ENCODE measurements at places on chromosomes 16 and 17. TPM values are rescaled to one million over a fixed set of nuclear protein-coding genes. Genes with fewer than 3 reads are reported as not detected.

DNA sequence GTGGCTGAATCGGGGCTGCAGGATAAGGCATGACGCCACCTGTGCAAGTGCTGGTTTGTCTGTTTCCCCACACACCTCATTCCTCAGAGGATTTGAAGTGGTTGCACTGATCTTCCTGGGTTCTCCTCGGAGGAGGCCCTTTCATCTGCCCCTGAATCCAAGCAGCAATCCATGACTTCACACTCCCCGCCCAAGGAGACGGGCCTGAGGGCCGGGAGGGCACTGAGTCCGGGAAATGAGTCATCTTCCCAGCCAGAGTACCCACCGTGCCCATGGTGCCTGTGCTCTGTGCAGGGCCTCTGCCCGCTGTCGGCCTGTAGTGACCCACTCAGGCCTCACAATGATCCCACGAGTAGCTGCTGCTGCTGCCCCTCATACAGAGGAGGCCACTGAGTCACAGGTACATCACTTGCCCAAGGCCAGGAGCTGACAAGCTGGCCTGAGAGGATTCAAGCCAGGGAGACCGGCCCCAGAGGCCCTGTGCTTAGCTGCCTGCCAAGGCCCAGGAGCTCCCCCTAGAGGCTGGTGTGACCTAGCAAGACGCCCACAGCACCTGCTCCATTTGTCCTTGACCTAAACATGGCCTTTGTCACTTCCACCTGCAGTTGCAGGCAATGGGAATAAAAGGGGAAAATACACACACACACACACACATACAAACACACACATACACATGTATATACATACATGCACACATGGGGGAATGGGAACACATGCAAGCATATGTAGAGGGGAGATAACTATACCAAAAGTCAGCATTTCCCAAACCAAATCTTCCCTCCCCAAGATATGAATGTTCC is 240.0 kb downstream of the C16orf95 start:
- no peaks in the 10 kb centered on the region for H3K36me3 ChIP-seq
- no peaks in the 10 kb centered on the region for H3K4me1 ChIP-seq
- H3K27me3 ChIP-seq = no peaks in the 10 kb centered on the region
- no peak overlapping the region for H3K4me3 ChIP-seq
- H3K27ac ChIP-seq = no peak overlapping the region

DNA sequence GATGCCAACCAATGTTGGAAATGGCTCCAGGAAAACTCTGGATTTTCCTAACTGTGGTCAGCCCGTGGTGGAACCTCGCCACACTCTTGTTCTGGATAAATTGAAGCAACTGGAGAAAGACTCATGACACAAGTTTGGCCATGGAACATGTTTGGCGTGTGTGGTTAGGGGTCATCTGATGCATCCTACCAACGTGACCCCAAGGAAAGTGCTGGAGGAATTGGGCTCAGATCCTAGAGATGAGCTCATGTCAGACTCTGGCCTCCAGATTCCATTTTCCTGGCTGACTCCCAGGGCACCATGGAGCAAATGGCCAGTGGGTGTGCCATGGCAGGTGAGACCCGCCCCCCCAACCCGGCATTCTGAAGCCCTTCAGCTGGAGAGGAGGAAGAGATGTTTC is 58.5 kb downstream of the CACNG5 start:
- no peak overlapping the region for H3K4me3 ChIP-seq
- no peaks in the 10 kb centered on the region for H3K36me3 ChIP-seq
- no peaks in the 10 kb centered on the region for H3K4me1 ChIP-seq
- no peak for DNase-seq
- H3K27ac ChIP-seq = no peak overlapping the region

DNA sequence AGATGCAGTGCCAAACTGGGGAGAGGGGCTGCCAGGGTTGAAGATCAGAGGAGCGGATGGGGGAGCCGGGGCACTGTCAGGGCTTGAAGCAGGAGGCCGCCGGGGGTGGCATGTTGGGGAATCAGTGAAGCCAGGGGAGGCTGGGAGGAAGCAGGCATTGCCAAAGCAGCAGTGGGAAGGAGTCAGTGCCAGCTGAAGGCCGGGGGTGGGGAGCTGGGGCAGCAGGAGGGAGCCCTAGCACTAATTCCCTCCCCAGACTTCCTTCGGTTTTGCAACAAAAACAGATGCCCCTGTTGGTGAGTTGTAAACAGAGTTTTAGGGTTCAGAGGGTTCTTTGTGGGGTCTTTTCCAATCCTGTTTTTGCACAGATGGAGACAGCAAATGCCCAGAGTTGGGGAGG is 10.9 kb upstream of the TAC4 start:
- no peaks in the 10 kb centered on the region for H3K4me1 ChIP-seq
- no peak overlapping the region for H3K27ac ChIP-seq
- peaks cover 10% of the 10 kb centered on the region for H3K27me3 ChIP-seq
- DNase-seq = no peak

GRCh38 chr16:64397042-64397441 is 724.8 kb downstream of the CDH11 start:
- no peaks in the 10 kb centered on the region for H3K4me1 ChIP-seq
- H3K4me3 ChIP-seq = no peak overlapping the region
- no peak overlapping the region for H3K27ac ChIP-seq
- DNase-seq = no peak
- H3K27me3 ChIP-seq = no peaks in the 10 kb centered on the region

DNA sequence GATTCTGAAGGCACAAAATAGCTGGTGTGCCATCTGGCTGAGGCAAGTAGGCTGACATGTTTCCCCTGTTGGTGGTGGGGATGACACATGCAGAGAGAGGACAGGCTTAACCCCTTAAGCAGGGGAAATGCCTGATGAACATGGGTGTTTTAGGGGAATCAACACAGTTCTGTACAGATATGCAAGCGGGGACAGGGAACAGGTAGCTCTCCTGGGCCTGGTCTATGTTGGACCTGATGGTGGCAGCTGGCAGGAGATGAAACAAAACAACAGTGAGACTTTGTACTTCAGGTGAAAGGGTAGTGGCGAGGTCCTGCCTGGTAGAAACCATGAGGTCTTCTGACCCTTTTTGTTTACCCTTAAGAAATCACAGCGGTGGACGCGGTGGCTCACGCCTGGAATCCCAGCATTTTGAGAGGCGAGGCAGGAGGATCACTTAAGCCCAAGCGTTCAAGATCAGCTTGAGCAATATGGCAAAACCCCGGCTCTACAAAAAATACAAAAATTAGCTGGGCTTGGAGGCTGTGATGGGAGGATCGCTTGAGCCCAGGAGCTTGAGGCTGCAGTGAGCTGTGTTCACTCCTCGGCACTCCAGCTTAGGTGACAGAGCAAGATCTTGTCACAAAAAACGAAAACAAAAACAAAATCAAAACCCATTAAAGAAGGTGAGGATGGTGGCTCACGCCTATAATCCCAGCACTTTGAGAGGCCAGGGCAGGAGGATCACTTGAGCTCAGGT is 10.5 kb downstream of the OR1F1 start:
- no peaks in the 10 kb centered on the region for H3K4me1 ChIP-seq
- H3K4me3 ChIP-seq = no peak overlapping the region
- no peaks in the 10 kb centered on the region for H3K36me3 ChIP-seq
- peaks cover 12% of the 10 kb centered on the region for H3K27me3 ChIP-seq

DNA sequence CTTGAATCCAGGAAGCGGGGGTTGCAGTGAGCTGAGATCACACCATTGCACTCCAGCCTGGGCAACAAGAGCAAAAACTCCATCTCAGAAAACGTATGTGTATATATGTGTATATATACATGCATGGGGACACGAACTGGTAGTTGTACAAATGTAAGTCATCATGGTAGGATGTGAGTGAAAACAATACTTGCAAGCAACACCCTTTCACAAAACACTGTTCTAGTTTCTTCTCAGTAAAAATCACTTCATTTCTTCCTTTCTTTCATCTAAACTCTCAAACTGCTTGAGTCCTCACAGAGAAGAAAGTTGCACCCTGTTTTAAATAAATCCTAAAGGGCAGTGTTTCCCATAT is 51.8 kb downstream of the METTL16 start:
- peak overlapping the region; percentile 53 for H3K27ac ChIP-seq
- no peak overlapping the region for H3K4me3 ChIP-seq
- H3K4me1 ChIP-seq = no peaks in the 10 kb centered on the region
- no peak for DNase-seq
- H3K36me3 ChIP-seq = no peaks in the 10 kb centered on the region

DNA sequence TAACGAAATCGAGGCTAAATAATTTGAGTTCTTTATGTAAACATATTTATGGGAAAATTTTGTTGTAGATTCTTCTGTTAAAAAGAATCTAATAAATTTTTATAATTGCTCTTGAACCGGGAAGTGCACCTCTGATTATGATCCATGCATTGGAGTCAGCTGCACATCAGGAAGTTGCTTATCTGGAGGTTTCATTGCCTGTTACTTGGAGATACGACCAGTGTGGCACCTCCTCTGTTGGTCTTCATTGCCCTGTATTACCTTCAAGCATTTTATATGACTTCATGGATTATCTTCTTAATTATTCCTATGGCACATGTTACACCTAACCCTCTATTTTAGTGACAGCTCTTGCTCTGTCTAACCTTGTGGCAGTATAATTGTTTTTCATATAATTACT is 312.6 kb upstream of the TBX2 start:
- no peaks in the 10 kb centered on the region for H3K4me1 ChIP-seq
- H3K27ac ChIP-seq = no peak overlapping the region
- no peak overlapping the region for H3K4me3 ChIP-seq
- no peak for DNase-seq
- H3K36me3 ChIP-seq = no peaks in the 10 kb centered on the region
- H3K27me3 ChIP-seq = no peaks in the 10 kb centered on the region

DNA sequence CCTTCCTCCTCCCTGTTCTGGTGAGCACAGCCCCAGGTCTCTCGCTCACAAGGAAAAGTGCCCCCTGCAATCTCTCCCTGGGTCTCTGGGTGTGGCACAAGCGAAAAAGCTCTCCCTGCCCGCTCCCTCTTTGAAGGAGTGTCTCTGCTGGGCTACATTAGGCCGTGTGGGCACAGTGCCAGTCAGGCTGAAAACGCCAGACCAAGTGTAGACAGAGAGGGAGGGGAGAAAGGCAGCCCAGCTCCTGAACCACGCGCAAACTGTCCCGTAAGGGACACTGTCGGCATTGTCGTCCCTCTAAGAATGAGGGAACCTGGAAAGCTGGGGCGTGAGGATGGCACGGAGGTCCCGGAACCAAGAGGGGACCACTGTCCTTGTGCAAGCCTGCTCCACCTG is 3.9 kb downstream of the SMIM5 start:
- no peak overlapping the region for H3K27ac ChIP-seq
- no peaks in the 10 kb centered on the region for H3K27me3 ChIP-seq
- H3K36me3 ChIP-seq = no peaks in the 10 kb centered on the region
- no peak overlapping the region for H3K4me3 ChIP-seq

GRCh38 chr17:14737984-14738651 is 437.2 kb downstream of the HS3ST3B1 start:
- H3K4me1 ChIP-seq = no peaks in the 10 kb centered on the region
- H3K4me3 ChIP-seq = no peak overlapping the region
- peak overlapping the region; percentile 69 for H3K27ac ChIP-seq
- DNase-seq = peak; percentile 86
- H3K36me3 ChIP-seq = no peaks in the 10 kb centered on the region

- H3K27me3 ChIP-seq = no peaks in the 10 kb centered on the region
- DNase-seq = no peak
- no peak overlapping the region for H3K27ac ChIP-seq
Measured at GRCh38 chr17:27478901-27479538, 22.8 kb downstream of the KSR1 start.

GRCh38 chr16:86387468-86388440 is 122.6 kb upstream of the FOXF1 start:
- H3K27me3 ChIP-seq = no peaks in the 10 kb centered on the region
- no peak for DNase-seq
- no peak overlapping the region for H3K4me3 ChIP-seq

- H3K4me3 ChIP-seq = no peak overlapping the region
- no peaks in the 10 kb centered on the region for H3K36me3 ChIP-seq
- no peak overlapping the region for H3K27ac ChIP-seq
- no peaks in the 10 kb centered on the region for H3K27me3 ChIP-seq
- DNase-seq = no peak
- peaks cover 9% of the 10 kb centered on the region for H3K4me1 ChIP-seq
Measured at GRCh38 chr17:68087851-68088250, 52.3 kb downstream of the KPNA2 start.

DNA sequence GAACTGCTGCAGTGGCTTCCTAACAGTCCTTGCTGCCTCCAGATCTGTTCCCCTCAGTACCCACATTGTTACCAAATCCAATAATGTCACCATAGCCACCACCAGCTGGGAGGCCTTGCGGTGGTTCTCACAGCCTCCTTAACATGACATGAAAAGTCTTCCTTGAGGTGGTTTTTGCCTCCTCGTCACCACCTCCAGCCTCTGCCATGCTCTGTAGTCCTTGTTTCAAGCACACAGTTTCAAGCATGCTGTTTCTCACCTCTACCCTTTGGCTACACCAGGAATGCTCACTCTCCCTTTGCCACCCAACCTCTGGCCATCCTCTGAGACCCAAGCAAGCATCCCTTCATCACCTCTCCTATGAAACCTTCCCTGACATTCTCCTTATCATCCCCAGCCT is 47.2 kb downstream of the DNAH9 start:
- no peak overlapping the region for H3K27ac ChIP-seq
- H3K4me3 ChIP-seq = no peak overlapping the region
- H3K36me3 ChIP-seq = no peaks in the 10 kb centered on the region
- no peaks in the 10 kb centered on the region for H3K27me3 ChIP-seq
- H3K4me1 ChIP-seq = no peaks in the 10 kb centered on the region
- no peak for DNase-seq

- H3K4me1 ChIP-seq = peaks cover 10% of the 10 kb centered on the region
- H3K27ac ChIP-seq = no peak overlapping the region
- DNase-seq = no peak
Measured at GRCh38 chr17:60141111-60142018, 8.4 kb upstream of the CA4 start.

GRCh38 chr17:55175788-55176427 is 88.9 kb upstream of the HLF start:
- no peak overlapping the region for H3K4me3 ChIP-seq
- H3K27me3 ChIP-seq = no peaks in the 10 kb centered on the region
- H3K27ac ChIP-seq = no peak overlapping the region
- no peaks in the 10 kb centered on the region for H3K4me1 ChIP-seq
- H3K36me3 ChIP-seq = no peaks in the 10 kb centered on the region

DNA sequence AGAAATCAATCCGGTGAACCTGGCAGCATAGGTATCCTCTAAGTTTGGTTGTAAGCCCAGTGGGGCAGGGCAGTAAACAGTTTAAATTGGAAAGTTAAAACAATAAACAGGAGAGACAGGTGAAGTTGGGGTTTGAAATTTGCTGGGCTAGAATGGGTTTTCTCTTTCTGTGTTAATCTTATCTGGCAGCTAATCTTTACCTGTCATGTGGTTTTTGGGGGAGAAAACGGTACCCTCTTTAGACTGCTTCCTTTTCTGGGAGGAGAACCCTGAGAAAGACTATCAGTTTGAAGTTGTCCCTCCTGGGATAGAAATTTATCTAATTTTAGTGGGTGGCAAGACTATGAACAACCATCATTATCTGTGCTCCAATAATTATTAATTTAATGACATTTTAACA is 24.0 kb downstream of the CDH13 start:
- no peaks in the 10 kb centered on the region for H3K36me3 ChIP-seq
- no peak overlapping the region for H3K27ac ChIP-seq
- no peaks in the 10 kb centered on the region for H3K27me3 ChIP-seq
- DNase-seq = no peak

- peaks cover 24% of the 10 kb centered on the region for H3K4me1 ChIP-seq
- no peaks in the 10 kb centered on the region for H3K36me3 ChIP-seq
- peak; percentile 79 for DNase-seq
- H3K27ac ChIP-seq = peak overlapping the region; percentile 88
Measured at GRCh38 chr17:8698162-8698971, 46.3 kb downstream of the CCDC42 start.

NPIPA8 gene
- not detected for polyA plus RNA-seq

RAD51C gene
- 46.9 TPM for polyA plus RNA-seq

DLX3 gene
- 0.55 TPM for polyA plus RNA-seq

PRSS27 gene
- polyA plus RNA-seq = 4.8 TPM

SDR42E1 gene
- not detected for polyA plus RNA-seq

KIF19 gene
- 0.18 TPM for polyA plus RNA-seq

ABCA8 gene
- polyA plus RNA-seq = 2.4 TPM

Measured in hepatocyte (in vitro differentiated cells).